NCI-H748 treated with DMSO at 0.1 percent for 48 hours (cell line): ENCODE measurements at places on chromosomes 4 and X.
A peak's percentile ranks its signal among the peaks of the same experiment; 100 is the strongest.

GRCh38 chr4:21209860-21210259 is 509.6 kb downstream of the PACRGL start:
- DNase-seq = no peak

DNA sequence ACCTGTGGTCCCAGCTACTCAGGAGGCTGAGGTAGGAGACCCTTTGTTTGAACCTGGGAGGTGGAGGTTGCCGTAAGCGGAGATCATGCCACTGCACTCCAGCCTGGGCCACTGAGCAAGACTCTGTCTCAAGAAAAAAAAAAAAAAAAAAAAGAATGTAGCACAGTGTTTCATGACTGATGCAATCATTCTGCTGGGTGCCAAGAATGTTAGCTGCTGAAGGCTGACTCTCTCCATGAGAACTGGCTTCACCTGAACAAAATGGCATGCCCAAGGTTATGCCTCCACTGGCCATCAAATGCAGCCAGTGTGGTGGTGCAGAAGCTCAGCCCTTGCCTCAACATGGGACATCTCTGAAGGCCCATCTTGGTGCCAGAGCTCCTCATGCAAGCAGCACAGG is 412.1 kb downstream of the ADAM29 start:
- no peak for DNase-seq

DNA sequence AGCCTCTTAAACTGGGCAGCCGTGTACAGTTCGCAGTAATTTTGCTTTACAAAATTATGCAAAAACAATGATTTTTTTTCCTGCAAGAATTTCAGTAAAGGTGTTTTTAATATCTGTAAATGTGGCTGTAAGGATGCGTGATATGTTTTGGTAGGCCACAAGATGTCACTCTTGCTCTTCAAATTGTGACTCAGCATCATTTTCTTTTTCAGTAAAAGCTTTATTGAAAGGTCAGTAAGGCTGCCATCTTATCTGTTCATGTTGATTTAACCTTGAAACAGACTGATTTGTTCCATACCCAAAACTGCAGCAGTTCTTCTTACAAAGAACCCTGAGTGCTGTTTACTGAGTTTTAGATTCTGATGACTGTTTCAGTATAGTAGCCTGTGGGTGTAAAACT is 39.9 kb downstream of the TXLNG start:
- DNase-seq = peak; percentile 2

- DNase-seq = no peak
Measured at GRCh38 chrX:64805683-64806082, 170.6 kb downstream of the ZC4H2 start.

- no peak for DNase-seq
Measured at GRCh38 chr4:88573995-88574394, 18.3 kb upstream of the HERC3 start.

DNA sequence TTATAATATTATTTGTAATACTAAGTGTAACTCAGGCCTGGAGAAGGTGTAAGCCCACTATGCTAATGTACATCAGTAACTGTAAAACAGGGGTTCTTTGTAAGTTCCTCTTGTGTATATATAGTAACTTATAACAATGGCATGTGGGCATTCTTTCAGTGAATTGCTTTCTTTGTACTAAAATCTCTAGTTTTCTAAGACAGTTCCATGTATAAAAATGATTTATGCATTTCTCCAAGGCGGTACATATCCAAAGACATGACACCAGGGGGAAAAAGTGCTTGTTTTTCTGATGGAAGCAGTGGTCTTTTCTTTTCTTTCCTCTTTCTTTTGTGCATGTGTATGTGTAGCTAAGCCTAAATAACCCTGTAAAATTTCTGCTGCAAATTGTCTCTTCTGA is 702.4 kb upstream of the GRID2 start:
- no peak for DNase-seq

- DNase-seq = no peak
Measured at GRCh38 chrX:38081909-38082308, 75.6 kb downstream of the SYTL5 start.

GRCh38 chrX:104391906-104392305 is 137.2 kb upstream of the ESX1 start:
- DNase-seq = no peak

GRCh38 chr4:52057196-52057595 is 6.1 kb downstream of the SPATA18 start:
- DNase-seq = no peak

- DNase-seq = no peak
Measured at GRCh38 chr4:83029688-83030087, 5.3 kb upstream of the COPS4 start.

GRCh38 chr4:184553891-184554290 is 79.5 kb upstream of the IRF2 start:
- no peak for DNase-seq

GRCh38 chr4:98289375-98289774 is 28.2 kb downstream of the RAP1GDS1 start:
- no peak for DNase-seq

DNA sequence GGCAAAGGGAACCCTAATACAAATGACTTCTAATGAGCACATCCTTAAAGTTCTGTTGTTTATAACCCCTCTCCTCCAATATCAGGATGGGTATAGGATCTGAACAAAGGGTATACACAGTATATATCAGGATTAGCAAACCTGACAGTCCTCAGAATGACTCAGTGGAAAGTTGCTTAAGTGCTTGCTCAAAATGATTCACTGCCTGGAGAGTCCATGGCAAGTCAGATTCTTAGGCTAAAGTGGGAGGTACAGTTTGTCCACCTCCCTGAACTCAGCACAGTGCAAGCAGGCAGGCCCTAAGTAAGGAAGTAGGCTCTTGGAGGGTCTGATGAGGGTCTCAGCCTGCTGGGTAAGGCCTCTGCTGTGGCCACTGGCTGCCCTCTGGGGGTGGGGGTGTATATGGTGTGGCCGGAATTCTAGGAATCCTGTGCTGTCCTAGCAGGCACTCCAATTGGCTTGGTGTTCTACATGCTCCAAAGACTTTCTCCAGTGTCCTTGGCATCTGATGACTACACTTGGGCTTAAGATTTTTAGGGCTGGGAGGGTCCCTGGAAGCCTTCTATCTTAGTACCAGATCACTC is 54.3 kb downstream of the CHRDL1 start:
- DNase-seq = no peak

GRCh38 chrX:68651110-68651509 is 3.6 kb downstream of the STARD8 start:
- no peak for DNase-seq

DNA sequence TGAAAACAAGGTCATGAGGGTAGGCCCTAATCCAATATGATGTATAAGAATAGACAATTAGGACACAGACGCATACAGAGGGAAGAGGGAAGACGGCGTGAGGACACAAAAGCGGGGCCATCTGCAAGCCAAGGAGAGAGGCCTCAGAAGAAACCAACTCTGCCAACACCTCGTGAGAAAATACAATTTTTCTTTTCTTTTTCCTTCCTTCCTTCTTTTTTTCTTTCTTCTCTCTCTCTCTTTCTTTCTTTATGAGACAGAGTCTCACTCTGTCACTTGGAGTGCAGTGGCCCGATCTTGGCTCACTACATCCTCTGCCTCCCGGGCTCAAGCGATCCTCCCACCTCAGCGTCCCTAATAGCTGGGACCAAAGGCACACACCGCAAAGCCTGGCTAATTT is 1.5 kb upstream of the PKD2 start:
- DNase-seq = no peak

DNA sequence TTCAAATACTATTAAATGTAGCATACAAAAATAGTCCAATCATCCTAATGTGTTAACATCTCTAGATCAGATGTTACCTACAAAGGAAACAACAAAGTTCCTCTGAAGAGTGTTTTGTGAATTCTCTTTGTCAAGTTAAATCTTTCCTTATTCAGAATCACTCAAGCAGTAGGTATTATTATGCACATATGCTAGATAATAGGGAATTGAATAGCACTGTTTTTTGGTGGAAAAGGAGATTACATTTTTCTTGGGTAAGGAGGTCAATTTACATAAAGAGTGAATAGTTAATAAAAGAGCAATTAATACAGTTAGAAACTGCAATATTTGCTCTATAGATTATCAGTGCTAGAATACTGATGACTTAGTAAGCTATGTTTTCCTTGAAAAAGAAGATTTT is 130.7 kb downstream of the BTC start:
- no peak for DNase-seq

- no peak for DNase-seq
Measured at GRCh38 chr4:139689093-139689722, 23.6 kb downstream of the MGST2 start.
